ENCODE measurements at places on chromosomes 4 and X.

DNA sequence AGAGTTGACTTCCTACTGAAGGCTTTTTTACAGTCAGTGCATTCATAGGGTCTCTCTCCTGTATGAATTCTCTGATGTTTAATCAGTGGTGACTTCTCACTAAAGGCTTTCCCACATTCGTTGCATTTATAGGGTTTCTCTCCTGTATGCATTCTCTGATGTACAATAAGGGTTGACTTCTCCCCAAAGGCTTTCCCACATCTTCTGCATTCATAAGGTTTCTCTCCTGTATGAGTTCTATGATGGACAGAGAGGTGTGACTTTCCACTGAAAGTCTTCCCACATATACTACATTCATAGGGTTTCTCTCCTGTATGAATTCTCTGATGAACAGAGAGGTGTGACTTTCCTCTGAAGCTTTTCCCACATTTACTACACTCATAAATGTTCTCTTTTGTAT lies 45.2 kb downstream of the ZNF674 start:
- no peak for DNase-seq

- DNase-seq = no peak
Measured at GRCh38 chr4:127484117-127484516, 148.6 kb upstream of the INTU start.

GRCh38 chrX:68847172-68847571 lies 18.4 kb downstream of the EFNB1 start:
- no peak for DNase-seq

DNA sequence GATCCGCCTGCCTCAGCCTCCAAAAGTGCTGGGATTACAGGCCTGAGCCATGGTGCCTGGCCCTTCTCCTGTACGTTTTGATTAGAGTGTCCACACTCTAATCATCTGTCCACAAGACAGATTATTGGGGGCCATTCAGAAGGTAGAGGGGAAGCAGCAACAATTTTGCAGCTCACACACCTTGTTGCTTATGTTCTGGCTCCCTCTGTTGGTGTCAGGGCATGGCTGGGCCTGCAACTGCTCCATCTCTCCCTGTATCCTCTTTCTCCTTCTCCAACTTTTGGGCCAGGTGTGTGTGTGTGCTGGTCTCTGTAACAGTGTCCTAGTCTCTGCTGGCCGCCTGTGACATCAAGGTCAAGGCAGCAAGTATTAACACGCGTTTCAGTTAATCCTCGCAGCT lies 125.5 kb upstream of the MBNL3 start:
- DNase-seq = no peak

All from activated naive CD4-positive, alpha-beta T cell (primary cell).